ENCODE measurements at places on chromosomes 5 and 9.

DNA sequence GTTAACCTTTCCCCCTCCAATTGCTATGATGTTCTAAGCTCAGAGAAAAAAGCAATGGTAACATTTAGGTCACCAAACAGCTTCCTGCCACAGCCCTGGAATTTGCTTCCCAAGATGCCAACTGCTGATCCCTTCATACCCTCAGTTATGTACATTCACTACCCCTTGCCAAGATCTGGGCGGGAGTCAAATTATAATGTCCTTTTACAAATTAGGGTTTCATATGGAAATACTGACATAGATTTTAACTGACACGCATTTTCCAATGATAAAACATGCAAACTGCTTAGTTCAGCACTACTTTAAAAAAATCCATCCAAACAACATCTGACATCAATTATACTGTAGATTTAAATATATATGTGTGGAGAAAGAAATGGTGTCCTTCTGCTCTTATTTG lies 5.0 kb downstream of the LOX start:
- DNase-seq = no peak

DNA sequence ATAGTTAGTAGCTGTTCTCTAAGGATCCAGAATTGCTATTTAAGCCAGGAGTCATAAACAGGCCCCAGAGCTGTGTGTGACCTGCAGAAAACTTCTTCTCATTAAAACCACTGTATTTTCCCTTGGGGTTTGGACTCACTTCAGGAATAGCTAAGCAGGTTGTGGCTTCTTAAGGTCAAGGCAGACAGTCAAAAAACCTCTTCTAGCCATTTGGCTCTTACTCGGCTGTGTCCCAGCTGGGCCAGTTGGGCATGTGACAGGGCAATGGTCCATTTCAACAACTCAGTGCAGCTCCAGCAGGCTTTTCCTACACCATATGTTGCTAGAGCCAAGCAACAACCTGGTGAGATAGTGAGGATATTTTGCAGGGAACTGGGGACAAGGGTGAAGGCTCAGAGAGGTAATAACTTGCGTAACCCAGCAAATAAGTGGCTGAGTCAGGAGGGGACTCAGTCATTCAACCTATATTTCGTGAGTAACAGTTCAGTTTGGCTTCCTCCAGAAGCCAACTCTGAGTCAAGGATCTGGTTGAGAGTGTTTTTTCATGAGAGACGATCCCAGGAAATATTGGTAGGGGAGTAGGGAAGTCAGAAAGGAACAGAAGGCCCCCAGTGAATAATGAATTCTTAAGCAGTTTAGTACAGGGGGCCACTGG lies 115.4 kb upstream of the PPP2R2B start:
- DNase-seq = no peak

DNA sequence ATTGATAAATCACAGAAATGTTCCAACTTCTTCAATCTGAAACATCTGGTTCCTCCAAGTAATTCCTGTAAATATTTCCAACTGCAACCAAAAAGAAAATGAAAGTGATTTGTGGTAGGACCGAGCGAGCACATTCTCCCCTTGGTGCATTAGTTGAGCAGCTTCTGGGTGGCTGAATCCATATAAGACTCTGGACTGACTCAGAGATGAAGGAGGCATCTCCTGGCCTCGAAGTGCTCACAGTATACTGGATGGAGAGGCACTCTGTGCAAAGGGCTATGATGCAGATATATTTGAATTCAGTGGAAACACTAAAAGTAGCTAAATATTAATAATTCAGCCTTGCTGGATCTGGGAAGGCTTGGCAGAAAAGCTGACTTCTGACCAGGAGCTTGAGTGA lies 265.0 kb downstream of the MARCHF11 start:
- no peak for DNase-seq

DNA sequence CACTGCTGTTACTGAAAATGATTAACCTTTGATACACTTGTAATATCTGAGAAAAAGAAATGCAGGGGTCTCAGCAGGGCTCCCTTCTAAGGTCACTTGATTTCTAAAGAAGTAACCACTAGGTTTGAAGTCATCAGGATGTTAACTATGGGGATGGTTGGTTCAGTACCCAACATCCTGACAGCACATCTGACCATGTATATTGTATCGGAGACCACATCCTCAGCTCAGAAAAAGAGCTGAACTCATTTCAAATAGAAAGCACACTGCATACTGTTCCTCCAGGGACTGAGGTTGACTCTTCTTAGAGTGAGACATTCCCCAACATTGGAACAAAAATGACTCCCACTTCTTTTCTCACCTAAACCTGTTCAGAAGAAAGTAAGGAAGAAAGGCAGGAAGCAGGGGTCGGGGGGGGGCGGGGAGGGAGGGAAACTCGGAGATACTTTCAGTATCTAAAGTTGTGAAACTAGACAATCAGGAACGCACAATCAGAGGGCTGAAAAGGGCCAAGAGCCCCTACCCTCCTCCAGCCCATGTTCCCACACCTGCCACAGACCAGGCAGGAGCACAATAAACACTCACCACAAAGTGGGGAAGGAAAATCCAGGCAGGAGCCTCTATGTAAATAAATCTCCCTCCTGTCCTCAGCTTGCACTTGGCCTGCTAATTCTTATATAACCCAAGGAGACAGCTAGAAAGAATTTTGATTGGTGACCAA lies 730 bp upstream of the GZMA start:
- no peak for DNase-seq

DNA sequence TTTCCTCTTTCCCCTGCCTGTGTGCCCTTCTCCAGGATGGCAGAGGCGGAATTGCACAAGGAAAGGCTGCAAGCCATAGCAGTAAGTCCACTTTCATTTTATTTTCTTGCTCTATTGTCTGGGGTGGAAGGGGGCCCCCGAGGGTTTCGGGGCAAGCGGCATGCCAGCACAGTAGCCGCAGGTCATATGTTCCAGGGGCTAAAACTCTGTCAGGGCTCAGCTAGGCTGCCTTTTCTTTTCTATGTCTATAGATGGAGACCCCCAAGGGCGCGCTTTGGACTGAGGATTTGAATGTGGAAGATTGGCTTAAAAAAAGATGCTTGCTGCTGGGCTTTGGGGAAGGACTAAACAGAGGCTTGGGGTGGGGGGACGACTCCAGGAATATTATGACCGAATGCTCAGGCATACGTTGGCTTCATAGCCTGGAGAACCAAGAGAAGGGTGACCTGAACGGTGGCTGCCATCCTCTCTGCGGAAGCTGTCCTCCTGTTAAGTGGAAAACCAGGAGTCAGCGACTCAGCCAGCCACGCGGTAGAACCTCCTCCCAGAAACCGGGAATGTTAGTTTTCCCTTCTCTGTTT lies 545 bp downstream of the PALM2AKAP2 start:
- no peak for DNase-seq

DNA sequence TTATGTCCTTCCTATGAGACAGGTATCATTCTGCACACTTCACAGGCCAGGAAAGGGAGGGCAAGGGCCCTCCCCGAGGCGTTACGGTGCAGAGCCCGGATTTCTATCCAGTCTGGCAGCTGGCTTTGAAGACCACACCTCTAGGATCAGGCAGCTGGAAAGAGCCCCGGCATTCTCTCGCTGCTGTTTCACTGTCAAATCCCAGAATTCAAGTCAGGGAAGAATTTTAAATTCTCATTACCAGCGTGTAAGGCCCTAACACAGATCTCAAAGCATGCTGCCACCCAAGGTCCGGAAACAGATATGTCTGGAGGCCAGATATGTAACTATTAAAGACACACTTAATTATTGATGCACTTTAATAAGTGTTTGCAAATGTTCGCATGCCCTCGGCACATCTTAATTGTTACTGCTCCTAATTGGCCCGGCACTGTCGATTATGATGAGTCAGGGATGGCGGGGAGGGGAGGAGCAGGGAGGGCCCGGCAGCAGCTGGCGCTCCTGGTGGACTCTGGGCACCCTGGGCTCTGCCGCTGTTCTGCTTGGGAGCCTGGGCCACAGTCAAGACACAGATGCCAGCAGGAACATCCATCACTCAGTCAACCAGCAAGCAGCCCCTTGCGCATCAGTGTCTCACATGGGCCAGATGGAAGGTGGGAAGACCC lies 76.3 kb upstream of the BARHL1 start:
- no peak for DNase-seq

DNA sequence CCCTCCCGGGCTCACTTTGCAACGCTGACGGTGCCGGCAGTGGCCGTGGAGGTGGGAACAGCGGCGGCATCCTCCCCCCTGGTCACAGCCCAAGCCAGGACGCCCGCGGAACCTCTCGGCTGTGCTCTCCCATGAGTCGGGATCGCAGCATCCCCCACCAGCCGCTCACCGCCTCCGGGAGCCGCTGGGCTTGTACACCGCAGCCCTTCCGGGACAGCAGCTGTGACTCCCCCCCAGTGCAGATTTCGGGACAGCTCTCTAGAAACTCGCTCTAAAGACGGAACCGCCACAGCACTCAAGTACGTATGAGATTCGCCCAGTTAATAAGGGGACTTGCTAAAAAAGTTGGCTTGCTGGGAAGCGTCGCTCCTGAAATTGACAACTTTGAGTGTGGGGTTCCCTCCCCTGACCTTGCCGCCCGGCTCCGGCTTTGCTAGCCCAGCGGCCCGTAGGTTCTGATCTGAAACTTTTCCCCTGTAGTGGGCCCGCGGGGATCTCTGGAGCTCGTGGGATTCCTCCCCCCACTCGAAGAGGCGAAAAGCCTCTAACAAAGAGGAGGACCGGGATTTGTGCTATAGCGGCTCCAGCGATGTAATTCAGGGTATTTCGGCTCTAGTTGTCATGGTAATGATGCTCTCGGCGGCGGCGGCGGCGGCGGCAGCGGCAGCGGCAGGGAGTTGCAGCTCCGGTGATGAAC lies 572 bp downstream of the NR4A3 start:
- DNase-seq = no peak

DNA sequence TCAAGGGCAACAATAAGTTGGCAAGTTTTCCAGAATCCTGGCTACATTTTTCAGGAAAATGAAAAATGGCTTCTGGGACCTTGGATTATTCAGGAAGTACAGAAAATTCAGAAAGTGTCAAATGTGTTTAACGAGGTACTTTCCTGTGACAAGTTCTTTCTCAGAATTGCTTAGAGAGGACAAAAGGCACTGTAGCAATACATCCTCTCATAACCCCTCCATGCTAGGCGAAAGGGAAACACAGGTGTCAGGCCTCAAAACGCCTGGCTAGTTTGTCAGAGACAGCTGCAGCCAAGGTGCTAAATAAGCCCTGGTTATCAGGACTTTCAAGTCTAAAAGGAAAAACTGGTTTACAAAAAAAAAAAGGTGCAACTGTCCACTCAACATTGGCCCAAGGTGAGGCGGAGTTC lies 115.2 kb downstream of the GNAQ start:
- DNase-seq = peak; percentile 67

- no peak for DNase-seq
These were observed 13.2 kb downstream of the TMEM8B start for GRCh38 chr9:35842020-35842745.

GRCh38 chr9:112753725-112754124 lies 3.2 kb downstream of the SNX30 start:
- no peak for DNase-seq

GRCh38 chr5:110219769-110220168 lies 506.7 kb downstream of the TMEM232 start:
- no peak for DNase-seq

- DNase-seq = no peak
These were observed 34.1 kb downstream of the FABP6 start for GRCh38 chr5:160263326-160263855.

GRCh38 chr5:137736496-137736895 lies 607 bp upstream of the KLHL3 start:
- no peak for DNase-seq

DNA sequence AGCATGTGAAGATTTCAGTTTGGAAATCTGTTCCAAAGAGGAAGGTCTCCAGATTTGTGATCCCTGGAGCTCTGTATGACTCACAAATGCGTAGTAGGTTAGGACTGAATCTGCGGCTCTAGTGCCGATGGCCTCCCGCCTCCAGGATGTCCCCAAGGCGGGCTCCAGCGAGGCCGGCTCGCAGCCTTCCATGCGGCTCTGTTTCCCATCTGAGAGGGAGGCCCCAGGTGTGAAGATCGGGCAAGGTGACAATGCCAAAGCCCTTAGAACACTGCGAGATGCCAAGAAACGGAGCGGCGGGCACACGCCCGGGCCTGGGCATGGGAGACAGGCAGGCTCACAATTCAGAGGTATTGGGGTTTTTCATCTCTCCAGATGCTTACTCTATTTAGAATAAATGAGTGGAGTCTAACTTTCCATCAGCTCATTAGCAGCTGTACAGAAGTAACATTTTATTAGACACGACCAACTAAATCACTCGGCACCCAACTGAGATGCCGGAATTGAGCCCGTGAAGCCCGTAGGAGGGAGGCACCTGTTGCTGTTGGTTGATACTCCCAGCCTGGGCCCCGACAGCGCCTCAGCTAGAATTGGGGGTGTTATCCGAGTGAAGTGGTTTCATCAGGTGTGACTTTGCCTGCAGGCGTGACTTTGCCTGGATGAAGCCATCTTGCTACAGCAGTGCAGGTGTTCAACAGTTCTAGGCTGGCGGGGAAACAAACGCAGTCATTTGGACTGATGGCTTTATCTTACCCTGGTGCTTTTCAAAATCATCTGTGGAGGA lies 7.4 kb upstream of the MRPS2 start:
- no peak for DNase-seq

DNA sequence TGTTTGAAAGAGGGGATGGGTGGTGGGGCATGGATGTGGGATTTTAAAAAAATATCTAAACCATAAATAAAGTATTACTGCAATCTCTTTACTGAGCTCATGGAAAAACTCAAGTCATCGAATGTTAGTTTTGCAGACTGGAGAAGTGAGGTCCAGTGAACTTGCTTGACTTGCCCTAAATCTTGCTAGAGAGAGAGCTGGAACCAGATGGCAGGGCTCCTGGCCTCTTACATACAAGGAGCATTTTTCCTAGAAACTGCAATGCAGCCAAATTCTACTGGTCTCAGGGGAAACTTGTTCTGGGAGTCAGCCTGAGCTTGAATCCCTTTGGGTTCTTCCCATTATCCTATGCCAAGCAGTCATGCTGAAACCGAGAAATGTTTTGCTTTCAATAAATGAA lies 2.9 kb upstream of the TGFBI start:
- DNase-seq = no peak

GRCh38 chr9:94210616-94211603 lies 48.2 kb upstream of the ZNF169 start:
- no peak for DNase-seq

DNA sequence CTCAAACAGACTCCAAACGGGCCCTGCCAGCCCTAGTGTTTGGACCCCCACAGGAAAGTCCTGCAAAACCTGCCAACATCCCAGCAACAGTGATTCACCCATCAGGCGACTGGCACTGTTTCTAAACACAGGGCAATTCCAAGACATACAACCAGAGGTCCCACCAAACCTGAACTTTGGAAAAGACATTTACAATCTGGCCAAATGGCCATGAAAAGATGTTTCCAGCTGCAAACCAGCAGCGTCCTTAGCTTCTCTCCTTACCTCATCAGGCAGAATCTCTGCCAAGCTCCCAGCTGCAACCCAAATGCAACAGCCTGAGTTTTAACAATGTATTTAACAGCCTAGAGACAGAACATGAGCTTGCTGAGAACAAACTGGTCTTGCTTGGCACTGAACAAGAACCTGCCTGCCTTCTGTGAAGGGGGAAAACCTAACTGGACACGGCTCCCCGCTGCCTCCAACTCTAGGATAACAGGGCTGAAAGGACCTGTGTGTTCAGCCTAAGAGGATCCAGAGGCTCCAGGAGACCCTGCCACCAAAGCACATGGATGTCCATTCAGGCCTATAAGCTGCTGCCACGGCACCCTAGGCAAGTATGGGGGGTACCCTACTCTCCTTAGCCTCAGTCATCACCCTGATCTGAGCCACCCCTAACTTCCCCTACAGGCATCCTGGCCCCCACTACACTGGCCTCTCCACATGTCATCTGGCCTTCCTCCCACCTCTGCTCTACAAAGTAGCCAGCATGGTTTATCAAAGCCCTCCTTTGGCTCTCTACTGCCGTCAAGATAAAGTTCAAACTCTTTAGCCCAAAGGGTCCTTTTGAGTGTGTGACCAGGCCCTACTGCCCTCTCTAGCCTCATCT lies 5.6 kb downstream of the P4HA2 start:
- peak; percentile 41 for DNase-seq
